ENCODE measurements at places on chromosomes 2 and 18. TPM values are rescaled to one million over a fixed set of nuclear protein-coding genes. Genes with fewer than 3 reads are reported as not detected.

LRRTM1 gene
- not detected for total RNA-seq

PRKAG3 gene
- total RNA-seq: not detected

ATP9B gene
- total RNA-seq: 25.2 TPM

RNF152 gene
- total RNA-seq: 6.8 TPM

CPO gene
- total RNA-seq: not detected

GRCh38 chr2:160584972-160585494 lies 91.4 kb upstream of the RBMS1 start:
- no peak for DNase-seq
- no peaks in the 10 kb centered on the region for H3K36me3 ChIP-seq
- peaks cover 8% of the 10 kb centered on the region for H3K4me1 ChIP-seq

DNA sequence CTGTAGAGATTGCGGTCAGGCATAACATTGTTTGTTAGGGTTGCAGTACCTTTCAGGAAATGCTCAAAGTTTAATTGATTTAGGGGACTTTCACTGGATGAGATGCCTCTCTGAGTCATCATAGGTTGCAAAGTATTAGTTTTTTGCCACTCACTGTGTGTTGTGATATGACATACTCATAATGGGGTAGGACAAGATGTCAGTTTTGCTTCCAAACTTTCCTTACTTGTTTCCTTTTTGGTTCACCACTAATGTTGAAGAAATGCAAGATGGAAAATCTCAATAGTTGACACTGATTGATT lies 35.0 kb upstream of the PTH2R start:
- H3K4me3 ChIP-seq: no peak overlapping the region
- DNase-seq: no peak
- no peaks in the 10 kb centered on the region for H3K36me3 ChIP-seq
- no peaks in the 10 kb centered on the region for H3K4me1 ChIP-seq
- no peak overlapping the region for H3K27ac ChIP-seq

DNA sequence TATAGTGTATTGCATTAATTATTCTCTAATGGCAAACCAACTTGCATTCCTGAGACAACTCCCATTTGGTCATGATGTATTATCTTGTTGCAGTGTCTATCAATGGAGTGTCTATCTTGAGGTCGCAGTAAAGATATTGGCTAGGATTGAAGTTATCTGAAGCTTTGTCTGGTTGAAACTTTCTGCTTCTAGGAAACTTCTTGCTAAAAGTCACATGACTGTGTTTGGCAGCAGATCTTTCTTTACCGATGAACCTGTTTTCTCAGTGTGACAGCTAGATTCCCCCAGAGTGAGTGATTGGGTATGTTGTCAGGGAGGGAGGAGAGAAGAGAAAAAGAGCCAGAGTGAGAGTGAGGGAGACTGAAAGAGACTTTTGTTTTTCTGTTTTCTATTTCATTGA lies 119.6 kb downstream of the QPCT start:
- DNase-seq: no peak
- no peak overlapping the region for H3K4me3 ChIP-seq
- H3K36me3 ChIP-seq: no peaks in the 10 kb centered on the region
- no peak overlapping the region for H3K27ac ChIP-seq
- H3K4me1 ChIP-seq: no peaks in the 10 kb centered on the region
- no peaks in the 10 kb centered on the region for H3K27me3 ChIP-seq

- DNase-seq: no peak
- peak overlapping the region; percentile 92 for H3K27ac ChIP-seq
- no peaks in the 10 kb centered on the region for H3K36me3 ChIP-seq
- peak overlapping the region; percentile 75 for H3K4me3 ChIP-seq
- H3K27me3 ChIP-seq: no peaks in the 10 kb centered on the region
- H3K4me1 ChIP-seq: peaks cover 14% of the 10 kb centered on the region
Measured at GRCh38 chr2:130391872-130392670, 36.2 kb downstream of the PTPN18 start.

- H3K36me3 ChIP-seq: no peaks in the 10 kb centered on the region
- no peak for DNase-seq
- no peak overlapping the region for H3K27ac ChIP-seq
- no peaks in the 10 kb centered on the region for H3K4me1 ChIP-seq
- no peak overlapping the region for H3K4me3 ChIP-seq
Measured at GRCh38 chr2:64773461-64774118, 119.9 kb upstream of the SERTAD2 start.

- no peak overlapping the region for H3K4me3 ChIP-seq
- no peaks in the 10 kb centered on the region for H3K36me3 ChIP-seq
- no peaks in the 10 kb centered on the region for H3K4me1 ChIP-seq
- no peak for DNase-seq
Measured at GRCh38 chr2:227906991-227907390, 35.6 kb downstream of the DAW1 start.

GRCh38 chr2:235502336-235502735 lies 8.5 kb downstream of the AGAP1 start:
- H3K4me1 ChIP-seq: peaks cover 10% of the 10 kb centered on the region
- H3K27me3 ChIP-seq: no peaks in the 10 kb centered on the region
- no peak for DNase-seq
- no peaks in the 10 kb centered on the region for H3K36me3 ChIP-seq
- no peak overlapping the region for H3K27ac ChIP-seq
- no peak overlapping the region for H3K4me3 ChIP-seq

DNA sequence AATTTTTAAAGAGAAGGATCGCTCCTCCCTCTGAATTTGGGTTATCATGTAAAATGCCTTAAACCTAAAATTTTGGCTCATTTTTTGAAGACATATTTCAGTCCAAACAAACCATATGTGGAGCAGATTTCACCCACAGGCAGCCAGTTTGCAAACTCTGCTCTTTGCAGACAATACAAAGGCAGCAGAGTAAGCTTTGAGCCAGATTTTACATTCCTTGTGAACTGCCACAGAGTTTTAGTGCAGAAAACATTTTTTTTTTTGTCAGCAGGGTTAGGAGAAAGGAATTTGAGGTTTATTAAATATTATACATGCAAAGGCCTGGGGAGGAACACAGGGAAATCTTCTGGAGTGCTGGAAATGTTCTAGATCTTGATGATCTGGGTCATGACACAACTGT lies 171.9 kb upstream of the FN1 start:
- H3K27me3 ChIP-seq: no peaks in the 10 kb centered on the region
- H3K27ac ChIP-seq: no peak overlapping the region

- H3K27ac ChIP-seq: no peak overlapping the region
- H3K4me1 ChIP-seq: no peaks in the 10 kb centered on the region
- no peaks in the 10 kb centered on the region for H3K27me3 ChIP-seq
Measured at GRCh38 chr2:129201696-129202095, 777.8 kb upstream of the RAB6C start.
